ENCODE measurements at places on chromosomes 1 and 21.

DNA sequence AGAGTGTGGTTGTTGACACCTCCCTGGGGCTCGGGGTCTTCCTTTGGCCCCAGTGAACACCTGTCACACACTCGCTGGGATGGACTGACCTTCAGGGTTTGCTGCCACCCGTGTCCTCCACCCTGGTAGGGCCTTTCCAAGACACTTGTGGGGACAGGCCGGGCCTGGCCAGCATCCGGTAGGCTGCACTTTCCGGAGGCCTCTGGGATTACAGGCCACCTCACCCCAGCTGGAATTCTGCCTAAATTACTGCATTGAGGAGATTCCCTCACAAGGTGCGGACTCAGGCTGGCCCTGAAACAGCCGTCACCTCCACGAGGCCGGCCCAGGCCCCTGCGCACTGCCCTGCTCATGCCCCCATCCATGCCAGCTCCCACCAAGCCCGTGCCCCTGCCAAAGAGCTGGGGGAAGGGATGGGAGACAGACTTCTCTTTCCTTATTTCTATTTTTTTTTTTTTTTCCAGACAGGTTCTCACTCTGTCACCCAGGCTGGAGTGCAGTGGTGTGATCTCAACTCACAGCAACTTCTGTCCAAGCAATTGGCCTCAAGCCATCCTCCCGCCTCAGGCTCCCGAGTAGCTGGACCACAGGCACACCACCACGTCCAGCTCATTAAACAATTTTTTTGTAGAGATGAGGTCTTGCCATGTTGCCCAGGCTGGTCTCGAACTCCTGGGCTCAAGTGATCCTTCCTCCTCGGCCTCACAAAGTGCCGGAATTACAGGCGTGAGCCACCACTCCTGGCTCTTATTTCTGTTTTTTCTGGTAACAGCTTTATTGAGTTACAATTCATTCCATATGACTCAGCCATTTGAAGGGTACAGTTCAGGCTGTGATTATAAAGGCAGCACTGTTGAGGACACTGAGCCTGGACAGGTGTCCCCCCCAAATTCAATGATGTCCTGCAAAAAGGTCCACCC is 11.3 kb downstream of the CSTB start:
- peak; percentile 59 for DNase-seq

GRCh38 chr1:44035726-44036408 is 4.6 kb upstream of the SLC6A9 start:
- peak; percentile 17 for DNase-seq

GRCh38 chr1:86382878-86383277 is 13.2 kb downstream of the ODF2L start:
- peak; percentile 19 for DNase-seq

GRCh38 chr1:14479865-14480264 is 118.6 kb upstream of the KAZN start:
- DNase-seq: no peak

DNA sequence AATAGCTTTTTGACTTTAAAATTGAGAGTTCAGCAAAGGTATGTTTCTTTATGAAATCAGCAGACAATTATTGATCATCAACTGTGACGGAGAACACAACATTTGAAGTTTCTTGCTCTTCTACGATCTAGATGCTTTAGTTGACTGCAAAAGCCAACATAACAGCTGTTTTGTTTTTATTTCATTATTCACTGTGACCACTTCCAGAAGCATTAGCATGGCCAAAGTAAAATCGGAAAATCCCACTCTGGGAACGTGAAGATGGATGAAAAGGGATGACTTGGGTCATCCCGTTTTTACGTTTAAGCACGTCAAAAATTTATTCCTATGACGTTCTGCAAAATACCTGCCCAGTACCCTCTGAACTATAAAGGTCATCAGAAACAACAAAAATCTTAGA is 833.0 kb upstream of the ADAMTS5 start:
- peak; percentile 37 for DNase-seq

GRCh38 chr1:198937231-198938031 is 298.6 kb downstream of the PTPRC start:
- peak; percentile 95 for DNase-seq

DNA sequence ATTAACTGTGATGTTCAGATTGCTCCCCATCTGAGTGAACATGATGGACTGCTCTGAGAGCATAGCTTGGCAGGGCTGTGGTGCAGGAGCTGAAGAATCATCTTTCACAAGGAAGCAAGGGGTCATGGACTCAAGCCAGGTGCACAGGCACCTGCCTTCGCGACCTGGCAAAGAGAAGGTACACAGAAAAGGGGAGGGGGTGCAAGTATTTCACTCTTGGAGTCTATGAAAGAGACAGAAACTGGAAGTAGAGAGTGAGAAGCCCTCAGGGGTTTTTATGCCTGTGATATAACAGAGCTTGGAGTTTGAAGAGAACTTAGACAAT is 232.6 kb upstream of the PLXNA2 start:
- no peak for DNase-seq

All from fibroblast of mammary gland (primary cell).